ENCODE measurements at places on chromosomes 3 and 15.
A peak's percentile ranks its signal among the peaks of the same experiment; 100 is the strongest.

GRCh38 chr15:96818861-96819260 is 488.4 kb downstream of the NR2F2 start:
- no peak for DNase-seq

GRCh38 chr3:168154089-168154488 is 58.4 kb upstream of the GOLIM4 start:
- no peak for DNase-seq

GRCh38 chr3:127853681-127854080 is 31.4 kb upstream of the MGLL start:
- DNase-seq: no peak

DNA sequence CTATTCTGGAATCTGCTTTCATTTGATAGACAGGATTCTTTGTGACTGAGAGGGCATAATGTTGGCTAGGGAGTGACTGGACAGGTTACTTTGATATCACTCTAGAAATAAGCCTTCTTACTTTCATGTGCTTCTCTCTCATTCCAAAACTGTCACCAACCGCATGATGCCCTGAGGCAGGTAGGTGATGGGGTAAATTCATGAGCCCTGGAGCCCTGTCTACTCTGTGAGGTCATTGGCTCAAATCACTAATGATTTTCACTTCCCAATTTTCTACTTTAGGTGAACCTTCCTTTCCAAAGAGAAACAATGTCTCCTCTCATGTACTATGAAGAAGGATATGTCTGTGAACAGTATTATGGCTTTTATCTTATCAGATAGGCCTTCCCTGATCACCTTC is 596.7 kb downstream of the TUSC7 start:
- DNase-seq: no peak

DNA sequence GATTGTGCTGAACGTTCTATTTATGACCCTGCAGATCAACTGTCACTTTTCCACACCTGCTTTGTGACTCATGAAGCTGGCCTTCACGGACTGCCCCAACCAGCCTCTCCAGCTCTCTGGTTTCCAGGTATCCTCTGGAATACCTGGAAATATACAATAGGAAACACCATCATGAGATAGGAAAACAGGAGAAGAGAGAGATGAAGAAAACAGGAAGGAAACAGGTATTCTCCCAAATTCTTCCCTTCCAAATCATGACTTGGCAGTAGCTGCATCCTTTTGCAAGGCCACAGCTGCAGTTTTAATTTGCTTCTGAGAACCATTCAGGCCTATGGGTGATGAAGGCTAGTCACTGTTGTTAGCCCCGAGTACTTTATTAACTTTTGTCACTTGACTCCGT is 909.1 kb downstream of the EPHA3 start:
- no peak for DNase-seq

- DNase-seq: peak; percentile 21
Measured at GRCh38 chr15:87597346-87598052, 659.0 kb downstream of the NTRK3 start.

DNA sequence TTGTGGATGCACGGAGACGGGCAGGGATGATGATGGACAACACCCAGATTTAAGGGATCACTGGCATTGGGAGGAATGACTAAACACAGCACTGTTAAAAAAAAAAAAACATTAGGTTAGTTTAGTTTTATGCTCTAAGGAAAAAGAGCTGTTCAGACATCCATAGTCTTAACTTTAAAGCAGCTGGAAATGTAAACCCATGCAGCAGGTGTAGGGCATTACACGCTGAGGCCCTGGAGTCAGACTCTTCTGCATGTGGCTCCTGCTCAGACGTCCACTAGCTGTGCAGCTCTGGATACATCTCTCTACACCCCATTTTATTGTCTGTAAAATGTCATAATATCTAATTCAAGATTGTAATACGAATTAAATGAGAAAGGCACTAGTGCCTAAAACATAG is 191.8 kb upstream of the RASGRP1 start:
- no peak for DNase-seq

- no peak for DNase-seq
Measured at GRCh38 chr3:37114251-37115145, 59.9 kb downstream of the LRRFIP2 start.

DNA sequence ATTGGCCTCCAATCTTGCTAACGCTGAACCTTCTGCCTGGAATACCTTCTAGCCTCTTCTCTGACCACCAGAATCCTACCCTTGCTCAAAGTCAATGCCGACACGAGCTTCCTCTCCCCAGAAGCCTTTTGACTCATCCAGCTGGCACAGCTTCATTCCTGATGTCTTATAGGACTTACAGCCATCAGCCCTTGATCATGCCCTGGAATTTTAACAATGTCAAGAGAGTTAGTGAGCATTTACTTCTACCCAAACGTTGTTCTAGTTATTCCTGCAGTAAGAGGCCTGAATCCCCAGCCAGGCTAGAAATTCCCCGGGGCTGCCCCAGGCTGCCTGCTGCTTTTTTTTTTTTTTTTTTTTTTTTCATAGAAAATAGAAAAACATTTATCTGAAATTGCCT is 3.9 kb downstream of the CYP1A2 start:
- DNase-seq: no peak

DNA sequence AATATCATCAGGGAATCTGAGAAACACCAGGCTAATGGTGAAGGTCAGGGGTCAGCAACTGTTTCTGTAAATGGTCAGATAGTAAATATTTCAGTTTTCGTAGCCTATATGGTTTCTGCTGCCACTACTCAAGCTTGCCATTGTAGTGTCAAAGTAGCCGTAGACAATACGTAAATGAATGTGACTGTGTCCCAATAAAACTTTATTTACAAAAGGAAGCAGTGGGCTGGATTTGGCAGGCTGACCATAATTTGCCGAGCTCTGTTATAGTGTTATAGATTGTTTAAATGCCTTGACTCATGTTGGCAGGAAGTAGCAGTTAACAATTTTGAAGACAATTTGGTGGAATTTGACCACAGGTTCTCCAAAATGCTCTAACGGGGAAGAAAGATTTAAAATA is 548.2 kb downstream of the FOXP1 start:
- DNase-seq: no peak

DNA sequence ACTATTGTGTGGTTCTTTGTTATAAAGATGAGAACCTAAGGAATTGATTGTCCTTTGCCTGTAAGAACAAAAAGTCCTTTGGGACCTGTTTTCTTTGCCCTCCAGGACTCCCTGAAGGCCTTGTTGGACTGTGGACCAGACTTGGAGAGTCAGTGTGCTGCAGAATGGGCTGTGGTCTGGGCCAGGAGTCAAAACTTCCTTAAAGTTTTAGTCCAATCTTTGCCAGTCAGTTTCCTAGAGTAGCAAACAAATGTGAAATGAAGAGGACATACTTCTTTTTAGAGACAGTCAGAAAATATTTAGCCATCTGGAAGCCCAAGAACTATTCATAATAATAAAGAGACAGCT is 45.4 kb downstream of the PDE8A start:
- DNase-seq: no peak

- no peak for DNase-seq
Measured at GRCh38 chr15:81516461-81516860, 142.4 kb upstream of the TMC3 start.

GRCh38 chr3:4720316-4721075 is 227.3 kb downstream of the ITPR1 start:
- DNase-seq: peak; percentile 13

All from erythroblast (primary cell).